Upper lobe of right lung (tissue), 1 donor: ENCODE measurements at places on chromosomes 5 and 9. TPM values are rescaled to one million over a fixed set of nuclear protein-coding genes. Genes with fewer than 3 reads are reported as not detected.

GRCh38 chr5:43854697-43855292, 251.8 kb downstream of the NNT start:
- DNase-seq, result no peak
- no peak overlapping the region for H3K27ac ChIP-seq
- H3K27me3 ChIP-seq, result no peaks in the 10 kb centered on the region

- H3K27ac ChIP-seq, result no peak overlapping the region
- no peaks in the 10 kb centered on the region for H3K36me3 ChIP-seq
- no peak for DNase-seq
Observed at GRCh38 chr5:79850316-79850822, 140.7 kb downstream of the MTX3 start.

DNA sequence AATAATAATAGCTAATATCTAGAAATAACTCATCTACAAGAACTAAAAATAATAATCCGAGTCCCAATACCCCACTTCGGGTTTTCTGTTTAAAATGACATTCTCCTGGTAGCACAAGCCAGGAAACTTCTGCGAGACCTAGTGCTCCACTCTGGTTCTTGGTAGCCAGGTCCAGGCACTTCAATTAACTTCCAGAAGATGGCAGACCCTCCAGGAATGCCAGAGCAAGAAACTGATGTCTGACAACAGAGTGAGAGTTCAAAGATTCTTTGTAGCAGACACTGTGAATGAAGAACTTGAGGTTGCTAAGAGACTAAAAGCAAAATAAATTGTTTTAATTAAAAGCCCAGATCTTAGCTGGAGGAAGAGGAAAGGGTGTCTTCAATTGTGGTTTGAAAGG, 1963.3 kb upstream of the CDH9 start:
- DNase-seq, result no peak
- H3K4me1 ChIP-seq, result no peaks in the 10 kb centered on the region
- H3K36me3 ChIP-seq, result no peaks in the 10 kb centered on the region
- H3K27me3 ChIP-seq, result no peaks in the 10 kb centered on the region

- no peaks in the 10 kb centered on the region for H3K27me3 ChIP-seq
- H3K27ac ChIP-seq, result no peak overlapping the region
- H3K4me1 ChIP-seq, result peaks cover 4% of the 10 kb centered on the region
- no peaks in the 10 kb centered on the region for H3K36me3 ChIP-seq
Observed at GRCh38 chr9:38673399-38674193, 46.3 kb downstream of the FAM240B start.

DNA sequence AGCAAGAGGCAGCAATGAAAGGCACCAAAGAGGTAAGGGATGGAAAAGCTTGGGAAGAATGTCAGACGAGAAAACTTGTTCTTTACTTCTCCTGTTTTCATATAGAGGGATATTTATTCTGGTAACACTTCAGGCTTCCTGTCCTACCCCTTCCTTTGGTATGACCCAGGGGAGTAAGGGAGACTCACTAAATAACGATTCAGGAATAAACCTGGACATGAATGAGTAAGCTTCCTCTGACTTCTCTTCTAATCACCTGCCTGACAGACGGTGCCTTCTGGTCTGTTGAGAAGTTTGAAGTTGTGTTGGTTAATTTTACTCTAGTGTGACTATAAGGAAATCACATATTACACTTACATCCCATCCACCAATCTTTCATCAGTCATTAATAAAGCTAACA, 461.2 kb downstream of the CDH12 start:
- no peaks in the 10 kb centered on the region for H3K36me3 ChIP-seq
- H3K27ac ChIP-seq, result no peak overlapping the region

GRCh38 chr5:180068519-180069090, 3.0 kb downstream of the RNF130 start:
- no peak for DNase-seq
- no peaks in the 10 kb centered on the region for H3K27me3 ChIP-seq
- H3K36me3 ChIP-seq, result no peaks in the 10 kb centered on the region

Gene GPX8
- total RNA-seq, result 9.5 TPM

- H3K4me1 ChIP-seq, result peaks cover 30% of the 10 kb centered on the region
- peak overlapping the region; percentile 38 for H3K27ac ChIP-seq
- H3K4me3 ChIP-seq, result no peak overlapping the region
- H3K27me3 ChIP-seq, result no peaks in the 10 kb centered on the region
- H3K36me3 ChIP-seq, result peaks cover 9% of the 10 kb centered on the region
Observed at GRCh38 chr9:93505541-93506132, 52.3 kb upstream of the FAM120AOS start.

DNA sequence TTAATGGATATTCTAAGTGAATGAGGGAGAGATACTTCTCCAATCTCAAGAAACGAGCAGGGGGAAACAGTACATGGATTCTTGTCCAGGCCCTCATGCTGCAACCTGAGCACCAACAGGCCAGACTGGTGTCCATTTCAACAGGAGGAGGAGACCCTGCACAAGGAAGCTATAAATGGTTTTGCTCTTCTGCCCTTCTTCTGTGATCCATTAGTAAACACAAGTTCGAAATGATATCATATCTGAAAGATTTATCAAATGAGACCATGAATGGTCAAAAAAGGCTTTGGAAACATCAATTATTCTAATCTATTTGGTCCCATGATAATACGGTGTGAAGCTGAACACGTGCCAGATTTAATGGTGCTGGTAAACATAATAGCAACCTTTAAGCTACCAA, 109.8 kb downstream of the NR6A1 start:
- peaks cover 18% of the 10 kb centered on the region for H3K4me1 ChIP-seq
- H3K4me3 ChIP-seq, result no peak overlapping the region
- no peak for DNase-seq
- H3K36me3 ChIP-seq, result no peaks in the 10 kb centered on the region

Gene EGFL7
- 302 TPM for total RNA-seq

GRCh38 chr9:122370869-122371755, at the start of gene PTGS1:
PTGS1 (plus strand) TSS chr9:122371024; CDS start chr9:122371085, 61 bp downstream.
- peak within 1 kb of the TSS; percentile 18 for H3K27ac ChIP-seq
- peaks cover 12% of the 10 kb centered on the region for H3K4me1 ChIP-seq
- DNase-seq, result peak; percentile 80
- H3K27me3 ChIP-seq, result peaks cover 4% of the 10 kb centered on the region
- no peaks in the 10 kb centered on the region for H3K36me3 ChIP-seq

GRCh38 chr5:65103756-65104440, 335.2 kb downstream of the CWC27 start:
- H3K27me3 ChIP-seq, result no peaks in the 10 kb centered on the region
- H3K36me3 ChIP-seq, result no peaks in the 10 kb centered on the region
- H3K4me3 ChIP-seq, result peak overlapping the region; percentile 68
- peaks cover 4% of the 10 kb centered on the region for H3K4me1 ChIP-seq

DNA sequence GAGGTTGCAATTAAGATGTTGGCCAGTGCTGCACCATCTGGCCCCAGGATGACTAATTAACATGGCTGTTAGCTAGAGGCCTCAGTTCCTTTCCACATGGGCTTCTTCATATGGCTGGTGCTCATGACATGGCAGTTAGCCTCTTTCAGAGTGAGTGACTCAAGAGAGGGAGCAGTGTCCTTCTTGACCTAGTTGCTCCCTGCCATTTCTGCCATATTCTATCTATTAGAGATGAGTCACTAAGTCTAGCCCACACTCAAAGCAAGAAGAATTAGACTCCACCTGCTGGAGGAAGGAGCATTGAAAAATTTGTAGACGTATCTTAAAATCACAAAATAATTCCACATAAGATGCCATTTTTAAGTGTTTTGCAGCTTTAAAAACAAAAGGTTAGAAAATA, 651.2 kb upstream of the CCNG1 start:
- no peak for DNase-seq
- H3K27me3 ChIP-seq, result no peaks in the 10 kb centered on the region
- H3K27ac ChIP-seq, result no peak overlapping the region

DNA sequence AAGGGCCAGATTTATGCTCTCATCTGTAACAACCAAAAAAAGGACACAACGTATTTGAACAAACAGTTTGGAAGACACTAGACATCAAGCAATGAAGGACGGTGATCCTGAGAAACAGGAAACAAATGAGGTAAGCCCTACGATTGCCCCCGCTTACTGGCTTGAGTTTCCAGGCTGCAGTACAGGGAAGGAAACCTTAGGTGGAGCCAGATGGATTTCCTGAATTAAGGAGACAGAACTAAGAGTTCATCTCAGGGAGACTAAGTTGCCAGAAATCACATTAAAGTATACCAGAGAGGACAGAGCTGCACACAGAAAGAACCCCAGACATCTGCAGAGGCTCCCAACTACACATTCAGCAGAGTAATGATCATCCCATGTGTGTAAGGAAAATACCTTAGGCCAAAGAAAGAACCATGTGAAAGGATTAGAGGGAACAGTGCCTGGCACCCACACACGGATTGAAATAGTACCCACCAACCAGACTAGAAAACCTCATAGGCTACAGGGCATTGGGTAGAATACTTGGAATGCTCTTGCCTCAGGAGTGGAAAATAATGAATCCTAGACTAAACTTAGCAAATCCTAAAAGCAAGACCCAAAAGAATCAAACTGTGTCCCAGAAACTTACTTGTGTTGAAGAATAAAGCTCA, 99.3 kb upstream of the NIPBL start:
- no peak overlapping the region for H3K27ac ChIP-seq
- no peaks in the 10 kb centered on the region for H3K4me1 ChIP-seq
- no peak for DNase-seq

Gene ECSCR
- 47.2 TPM for total RNA-seq

DNA sequence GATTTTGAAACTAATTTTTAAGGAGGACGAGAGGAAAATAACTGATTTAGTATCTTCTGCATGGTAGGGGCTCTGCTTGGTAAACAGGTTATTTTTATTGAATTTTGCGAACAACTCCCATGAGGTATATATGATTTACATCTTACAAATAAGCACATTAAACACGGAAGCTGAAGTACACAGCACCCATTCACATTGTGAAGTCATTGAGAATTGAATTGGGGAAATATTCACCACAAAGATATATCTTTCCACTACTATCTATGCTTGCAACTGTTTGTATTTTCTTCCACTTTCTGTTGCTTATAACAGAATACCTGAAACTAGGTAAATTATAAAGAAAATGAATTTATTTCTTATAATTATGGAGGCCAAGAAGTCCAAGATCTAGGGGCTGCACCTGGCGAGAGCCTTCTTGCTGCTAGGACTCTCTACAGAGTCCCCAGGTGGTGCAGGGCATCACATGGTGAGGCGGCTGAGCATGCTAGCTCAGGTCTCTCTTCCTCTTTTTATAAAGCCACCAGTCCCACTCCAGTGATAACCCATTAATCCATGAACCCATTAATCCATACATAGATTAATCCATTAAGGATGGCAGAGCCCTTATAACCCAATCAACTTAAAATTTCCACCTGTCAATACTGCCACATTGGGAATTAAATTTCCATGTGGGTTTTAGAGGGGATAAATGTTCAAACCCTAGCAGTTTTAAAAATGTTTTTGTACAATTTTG, 79.0 kb upstream of the ZNF608 start:
- no peak for DNase-seq
- no peaks in the 10 kb centered on the region for H3K27me3 ChIP-seq
- H3K4me3 ChIP-seq, result no peak overlapping the region
- H3K4me1 ChIP-seq, result peaks cover 13% of the 10 kb centered on the region

GRCh38 chr9:117224695-117225094, 190.2 kb downstream of the ASTN2 start:
- no peaks in the 10 kb centered on the region for H3K27me3 ChIP-seq
- no peaks in the 10 kb centered on the region for H3K4me1 ChIP-seq
- no peak for DNase-seq

Gene KIF12
- total RNA-seq, result 6.2 TPM

DNA sequence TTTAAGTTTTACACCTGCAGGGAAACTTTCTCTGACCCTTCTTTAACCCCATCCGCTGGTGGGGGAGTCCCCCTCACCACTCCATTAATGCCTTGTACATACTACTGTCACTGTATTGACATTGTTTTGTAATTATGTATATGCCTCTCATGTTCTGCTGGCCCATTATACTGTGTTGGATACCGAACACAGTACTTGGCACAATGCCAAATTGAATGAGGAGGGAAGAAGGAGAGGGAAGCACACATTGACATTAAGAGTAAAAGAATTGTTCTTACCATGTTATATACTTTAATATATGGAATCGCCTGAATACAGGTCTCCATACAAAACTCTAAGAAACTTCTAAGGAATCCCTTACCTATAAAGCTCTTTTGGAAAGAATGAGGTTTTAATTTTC, 73.6 kb upstream of the GRHPR start:
- H3K4me1 ChIP-seq, result no peaks in the 10 kb centered on the region
- H3K4me3 ChIP-seq, result no peak overlapping the region
- no peak overlapping the region for H3K27ac ChIP-seq
- peaks cover 9% of the 10 kb centered on the region for H3K36me3 ChIP-seq
- DNase-seq, result no peak

Gene TLN1
- total RNA-seq, result 439 TPM

Gene SDHA
- 94.0 TPM for total RNA-seq

DNA sequence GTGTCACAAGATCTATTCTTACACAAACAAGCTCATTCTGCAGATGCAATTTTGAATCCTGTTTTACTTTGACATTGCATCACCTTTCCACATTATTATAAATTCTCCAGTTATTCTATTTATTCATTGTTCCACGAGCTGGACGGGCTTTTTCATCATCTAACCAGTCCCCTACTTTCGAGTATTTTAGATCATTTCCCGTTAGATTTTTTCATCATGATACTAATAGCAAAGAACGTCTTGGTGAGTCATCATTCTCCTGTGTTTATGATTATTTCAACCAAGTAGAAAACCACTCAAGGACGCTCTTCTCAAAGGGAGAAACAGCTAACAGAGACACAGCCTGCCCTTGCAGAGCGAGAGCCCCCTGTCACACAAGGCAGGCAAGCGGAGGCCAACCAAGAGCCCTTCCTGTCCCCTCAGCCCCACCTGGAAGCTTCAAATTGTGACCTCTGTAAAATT, 15.1 kb downstream of the BBLN start:
- no peak overlapping the region for H3K27ac ChIP-seq
- H3K27me3 ChIP-seq, result no peaks in the 10 kb centered on the region
- no peak for DNase-seq
- H3K36me3 ChIP-seq, result peaks cover 79% of the 10 kb centered on the region
- no peaks in the 10 kb centered on the region for H3K4me1 ChIP-seq
- H3K4me3 ChIP-seq, result no peak overlapping the region
